HTR-8/SVneo (cell line): ENCODE measurements at places on chromosomes 5 and 9.

- no peak for DNase-seq
Observed at GRCh38 chr9:137669261-137669672, 50.5 kb downstream of the EHMT1 start.

DNA sequence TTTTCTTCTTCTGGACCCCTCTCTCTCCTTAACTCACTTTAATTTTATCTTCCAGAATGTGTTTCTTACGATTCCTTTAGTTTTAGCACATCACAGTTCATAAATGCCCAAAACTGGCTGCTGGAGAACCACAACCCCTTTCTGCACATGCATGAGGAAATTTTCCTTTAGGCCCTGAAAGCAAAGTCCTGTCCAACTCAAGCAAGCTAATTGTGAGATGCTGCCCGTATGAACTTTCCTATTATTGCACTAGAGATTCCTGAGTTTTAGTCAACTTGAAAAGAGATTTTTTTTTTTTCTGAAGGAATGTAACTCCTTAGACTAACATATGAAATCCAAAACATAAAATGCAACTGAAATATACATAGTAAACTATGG is 52.1 kb upstream of the DAB2 start:
- no peak for DNase-seq

- DNase-seq: no peak
Observed at GRCh38 chr5:119367502-119368237, 11.9 kb downstream of the TNFAIP8 start.

- DNase-seq: no peak
Observed at GRCh38 chr5:92421942-92422341, 1038.8 kb upstream of the ARRDC3 start.

DNA sequence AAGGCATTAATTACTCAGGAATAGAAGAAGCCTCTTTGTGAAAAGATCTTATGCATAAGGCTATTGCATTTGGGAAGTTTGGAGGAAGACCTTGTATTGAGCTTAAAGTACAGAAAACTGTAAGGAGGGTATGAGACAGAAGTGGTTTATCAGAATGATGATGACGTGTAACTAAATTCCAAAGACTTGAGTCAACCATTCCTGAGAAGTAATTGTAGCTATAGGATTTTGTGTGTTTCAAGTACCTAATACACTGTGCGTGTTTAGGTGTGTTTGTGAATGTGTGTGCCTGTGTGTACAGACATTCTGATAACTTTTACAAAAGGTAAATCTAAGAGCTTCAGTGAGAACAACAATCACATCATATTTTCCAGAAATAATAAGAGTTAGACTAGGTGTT is 46.5 kb upstream of the IRX2 start:
- DNase-seq: no peak

- DNase-seq: no peak
Observed at GRCh38 chr5:149247726-149248125, 23.9 kb upstream of the AFAP1L1 start.

DNA sequence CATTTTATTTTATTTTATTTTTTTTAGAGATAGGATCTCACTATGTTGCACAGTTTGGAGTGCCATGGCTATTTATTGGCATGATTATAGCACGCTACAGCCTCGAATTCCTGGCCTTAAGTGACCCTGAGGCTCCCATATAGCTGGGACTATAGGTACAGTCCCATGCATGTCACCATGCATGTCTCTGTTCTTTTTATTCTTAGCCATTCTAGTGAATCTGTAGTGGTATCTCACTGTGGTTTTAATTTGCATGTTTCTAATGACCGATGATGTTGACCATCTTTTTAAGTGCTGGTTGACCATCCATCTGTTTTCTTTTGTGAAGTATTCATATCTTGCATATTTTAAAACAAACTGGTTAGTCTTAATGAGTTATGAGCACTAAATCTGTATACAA is 76.1 kb downstream of the SLC44A1 start:
- no peak for DNase-seq

DNA sequence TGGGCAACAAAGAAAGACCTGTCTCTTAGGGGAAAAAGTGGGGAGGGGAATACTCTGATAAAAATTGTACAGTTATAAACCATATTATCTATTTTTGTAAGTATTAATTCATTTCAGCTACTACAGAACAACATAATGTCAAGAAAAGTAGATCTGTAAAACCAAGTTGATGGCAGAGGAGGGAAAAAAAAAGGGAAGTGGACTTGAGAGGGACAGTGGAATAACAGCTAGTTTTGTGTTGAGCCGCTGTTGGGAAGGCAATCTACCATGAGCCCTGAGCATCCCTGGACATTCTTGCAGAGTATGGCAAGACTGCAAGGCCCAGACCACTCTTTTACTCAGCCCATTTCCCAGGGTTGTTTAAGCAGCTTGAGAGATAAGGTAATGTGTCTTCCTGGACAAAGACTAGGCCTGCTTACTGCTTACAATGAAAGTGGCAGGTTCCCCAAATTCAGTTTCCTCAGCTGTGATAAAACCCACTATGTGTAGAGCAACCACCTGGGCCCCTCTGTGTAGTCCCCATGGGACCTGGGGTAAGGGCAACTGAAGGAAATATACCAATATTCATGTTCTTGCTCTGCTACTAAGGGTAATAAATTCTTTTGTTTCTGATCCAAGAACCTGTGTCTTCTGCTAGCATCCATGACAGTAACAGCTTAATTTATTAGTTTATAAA is 25.0 kb downstream of the CEP120 start:
- DNase-seq: no peak

GRCh38 chr5:56658972-56659371 is 156.4 kb upstream of the MAP3K1 start:
- no peak for DNase-seq

- DNase-seq: no peak
Observed at GRCh38 chr5:66829358-66829674, 233.1 kb downstream of the MAST4 start.

DNA sequence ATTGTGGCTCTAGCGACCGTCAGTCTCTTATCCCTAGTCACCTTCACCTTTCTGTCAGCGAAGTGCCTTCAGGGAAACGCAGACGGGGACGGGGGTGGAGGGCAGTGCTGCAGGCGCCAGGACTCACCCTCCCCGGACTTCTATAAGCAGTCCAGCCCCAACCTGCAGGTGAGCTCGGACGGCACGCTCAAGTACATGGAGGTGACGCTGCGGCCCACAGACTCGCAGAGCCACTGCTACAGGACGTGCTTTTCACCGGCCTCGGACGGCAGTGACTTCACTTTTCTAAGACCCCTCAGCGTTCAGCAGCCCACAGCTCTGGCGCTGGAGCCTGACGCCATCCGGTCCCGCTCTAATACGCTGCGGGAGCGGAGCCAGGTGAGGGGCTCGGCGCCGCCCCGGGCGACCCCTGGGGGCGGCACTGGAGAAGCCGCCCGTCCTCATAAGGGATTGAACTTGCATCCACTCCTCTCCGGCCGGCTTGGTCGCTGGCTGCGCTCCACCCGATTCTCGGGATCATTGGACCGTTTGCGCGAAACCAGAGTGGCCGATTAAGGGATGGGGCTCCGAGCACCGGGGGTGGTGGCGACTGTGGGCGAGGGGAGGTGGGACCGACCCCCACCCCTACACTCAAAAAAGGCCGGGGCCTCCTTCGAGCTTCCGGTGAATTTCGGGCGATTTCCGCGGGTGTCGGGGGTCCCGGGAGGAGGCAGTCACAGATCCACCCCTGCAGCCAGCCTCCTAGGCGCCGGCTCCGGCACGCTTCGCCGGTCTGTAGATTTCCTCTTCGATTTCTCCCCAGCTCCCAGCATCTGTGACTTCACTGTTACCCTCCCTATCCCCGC is 2.7 kb downstream of the PCDHGC5 start:
- no peak for DNase-seq

DNA sequence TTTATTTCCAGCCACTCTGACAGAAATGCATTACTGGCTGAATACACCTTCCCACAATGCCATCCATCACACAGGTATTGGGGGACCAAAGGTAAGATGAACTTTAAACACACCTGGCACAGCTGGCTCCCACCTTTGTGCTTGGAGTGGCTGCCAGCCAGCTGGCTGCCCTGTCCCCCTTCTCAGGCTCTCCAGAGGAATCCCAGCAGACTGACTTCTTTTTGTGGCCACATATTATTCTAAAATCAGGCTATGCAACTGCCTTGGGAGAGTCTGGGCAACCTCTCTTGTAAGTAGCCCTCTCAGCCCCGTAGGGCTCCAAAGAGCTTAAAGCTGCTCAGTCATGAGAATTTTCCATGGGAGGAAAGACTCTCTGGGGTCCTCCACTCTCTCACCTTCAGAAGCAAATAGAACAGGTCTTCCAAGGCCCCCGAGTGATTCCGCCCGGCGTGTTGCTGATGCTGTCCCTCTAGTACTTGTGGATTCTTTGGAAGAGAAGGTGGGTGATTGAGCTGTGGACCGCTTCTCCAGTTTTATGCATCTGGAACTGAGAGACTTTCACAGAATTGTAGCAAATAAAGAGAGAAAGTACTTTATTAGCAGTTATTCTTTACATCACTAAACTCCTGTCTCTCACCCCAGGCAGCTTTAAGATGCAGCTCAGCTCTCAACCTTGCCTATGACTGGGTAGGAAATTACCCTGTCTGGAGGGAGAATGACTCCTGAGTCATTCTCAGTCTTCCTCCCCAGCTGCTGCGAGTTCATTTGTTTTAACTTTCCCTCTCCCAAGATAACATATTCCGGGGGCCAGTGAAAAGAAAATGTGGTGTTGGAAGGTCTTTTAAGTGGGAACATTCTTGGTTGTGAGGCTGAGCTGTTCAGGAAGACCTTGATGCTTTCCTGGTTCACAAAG is 159.4 kb upstream of the PITX1 start:
- DNase-seq: no peak

GRCh38 chr9:5438301-5439162 is 807 bp upstream of the PLGRKT start:
- DNase-seq: no peak

GRCh38 chr9:100086097-100086635 is 12.6 kb downstream of the ERP44 start:
- DNase-seq: no peak

DNA sequence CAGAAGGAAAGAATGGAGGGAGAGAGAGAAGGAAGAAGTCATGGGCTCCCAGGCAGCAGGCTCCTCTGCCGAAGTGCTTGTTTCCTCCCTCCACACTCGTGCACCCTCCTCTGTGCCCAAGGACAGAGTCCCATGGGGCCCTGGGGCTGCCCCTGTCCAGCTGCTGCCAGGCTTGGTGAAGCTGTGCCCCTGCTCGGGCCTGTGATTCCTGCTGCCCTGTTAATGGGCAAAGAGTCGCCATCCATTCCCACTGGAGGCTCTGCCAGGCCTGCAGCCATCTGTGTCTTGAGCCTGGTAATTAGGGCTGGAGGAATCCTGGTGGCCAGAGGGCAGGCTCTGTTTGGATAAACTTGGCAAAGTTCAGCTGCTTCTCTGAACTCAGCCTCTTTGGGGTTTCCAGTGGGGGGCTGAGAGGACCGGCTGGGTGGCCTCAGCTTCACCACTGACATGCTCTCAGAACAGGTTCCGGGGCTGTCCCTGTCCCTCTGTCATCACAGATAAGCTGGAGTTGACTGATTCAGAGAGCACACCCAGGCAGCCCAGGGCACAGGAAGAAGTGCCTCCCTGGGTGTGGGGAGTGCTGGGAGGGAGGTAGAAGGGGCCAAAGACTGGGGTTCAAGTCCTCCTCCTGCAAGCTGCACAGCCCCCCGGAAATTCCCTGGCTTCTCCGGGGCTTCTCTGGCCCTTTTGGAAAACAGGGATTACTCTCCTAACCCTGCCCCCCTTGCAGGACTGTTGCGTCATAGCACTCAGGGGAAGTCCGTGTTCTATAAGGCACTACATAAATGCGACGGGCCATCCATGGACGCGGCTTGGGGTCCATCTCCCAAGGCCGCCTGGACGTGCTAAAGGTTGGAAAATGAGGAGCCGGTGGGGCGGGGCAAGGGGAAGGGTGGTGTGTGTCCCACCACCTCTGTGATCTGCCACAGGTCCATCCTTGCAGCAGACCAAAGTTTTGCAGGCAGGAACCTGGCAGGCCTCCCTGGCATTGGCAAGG is 154.8 kb downstream of the PAX5 start:
- DNase-seq: no peak

DNA sequence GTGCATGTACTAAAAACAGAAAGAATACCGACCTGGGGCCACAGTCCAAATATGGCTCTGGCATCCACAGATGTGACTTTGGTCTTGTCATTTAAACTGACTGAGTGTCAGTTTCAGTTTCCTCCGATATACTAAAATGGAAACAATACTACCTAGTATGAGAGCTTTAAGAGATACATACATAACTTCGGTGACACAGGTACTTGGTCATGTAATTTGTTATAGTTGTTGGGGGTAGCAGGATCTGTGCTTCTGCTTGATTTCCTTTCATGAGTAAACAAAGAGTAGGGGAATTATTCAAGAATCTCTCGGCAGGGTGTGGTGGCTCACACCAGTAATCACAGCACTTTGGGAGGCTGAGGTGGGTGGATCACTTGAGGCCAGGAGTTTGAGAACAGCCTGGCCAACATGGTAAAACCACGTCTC is 32.1 kb downstream of the MTMR12 start:
- DNase-seq: no peak

GRCh38 chr5:151296974-151297373 is 6.6 kb downstream of the SLC36A3 start:
- DNase-seq: no peak

DNA sequence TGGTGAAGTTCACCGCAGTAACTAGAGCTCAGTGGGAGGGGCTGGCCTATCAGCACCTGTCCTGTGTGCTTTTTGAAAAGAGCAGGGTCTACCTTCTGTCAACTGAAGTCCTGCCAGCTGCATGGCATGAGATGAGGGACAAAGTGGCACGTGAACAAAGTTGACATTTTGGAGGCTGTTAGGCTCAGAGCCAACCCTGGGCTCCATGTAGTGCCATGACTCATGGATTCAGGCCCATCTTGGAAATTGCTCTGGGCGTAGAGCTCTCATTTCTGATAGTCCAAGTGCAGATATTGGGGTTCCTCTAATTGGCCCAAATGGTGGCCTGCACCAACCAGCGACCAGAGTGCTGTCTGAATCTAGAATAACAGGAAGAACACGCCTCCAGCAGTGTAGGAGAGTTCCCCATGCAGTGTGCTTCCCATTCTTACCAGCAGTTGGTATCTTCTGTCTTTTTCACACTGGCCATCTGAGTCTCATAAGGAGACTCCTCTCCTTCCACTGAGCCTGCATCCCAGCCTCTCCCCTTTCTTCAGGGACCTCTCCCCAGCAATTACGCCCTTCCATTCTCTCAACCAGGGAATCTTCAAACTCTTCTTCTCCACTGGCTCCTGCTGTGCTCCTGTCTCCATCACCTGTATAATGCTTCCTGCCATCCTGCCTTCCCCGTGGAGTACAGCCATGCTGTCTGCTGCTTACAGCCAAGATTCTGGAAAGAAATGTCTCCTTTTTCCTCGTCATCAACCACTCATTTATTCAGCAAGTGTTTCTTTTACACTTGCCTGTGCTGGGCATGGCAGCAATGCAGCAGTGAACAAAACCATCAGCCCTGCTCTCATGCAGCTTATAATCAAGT is 30.4 kb downstream of the IRF1 start:
- DNase-seq: no peak

GRCh38 chr9:83456226-83456625 is 82.0 kb downstream of the FRMD3 start:
- no peak for DNase-seq
